Stimulated activated CD8-positive, alpha-beta memory T cell treated with anti-CD3 and anti-CD28 coated beads, Interleukin-15, amount 100 ng/mL, for 4 hours (primary cell): ENCODE measurements at places on chromosomes 2 and 18.

GRCh38 chr2:161161074-161161706 is 962 bp downstream of the TANK start:
- no peak for DNase-seq

GRCh38 chr2:145383961-145384360 is 864.0 kb upstream of the ZEB2 start:
- no peak for DNase-seq

DNA sequence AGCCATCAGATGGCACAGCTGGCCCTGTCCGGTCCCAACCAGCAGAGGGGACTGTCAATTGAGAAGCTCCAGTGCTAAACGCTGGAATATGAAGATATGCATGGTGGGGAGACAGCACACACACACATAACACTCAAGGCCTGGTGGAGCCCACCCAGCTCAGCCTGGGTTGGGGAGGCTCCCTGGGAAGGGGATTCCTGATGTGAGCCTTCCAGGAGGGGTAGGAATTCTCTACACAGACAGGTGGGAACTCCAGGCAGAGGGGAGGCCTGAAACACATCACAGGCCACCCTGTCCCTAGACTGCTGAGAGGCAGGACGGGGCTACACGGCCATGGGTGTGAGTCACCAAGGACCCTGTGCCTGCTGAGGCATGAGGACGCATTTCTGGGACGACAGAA is 49.4 kb upstream of the SH3RF3 start:
- no peak for DNase-seq

DNA sequence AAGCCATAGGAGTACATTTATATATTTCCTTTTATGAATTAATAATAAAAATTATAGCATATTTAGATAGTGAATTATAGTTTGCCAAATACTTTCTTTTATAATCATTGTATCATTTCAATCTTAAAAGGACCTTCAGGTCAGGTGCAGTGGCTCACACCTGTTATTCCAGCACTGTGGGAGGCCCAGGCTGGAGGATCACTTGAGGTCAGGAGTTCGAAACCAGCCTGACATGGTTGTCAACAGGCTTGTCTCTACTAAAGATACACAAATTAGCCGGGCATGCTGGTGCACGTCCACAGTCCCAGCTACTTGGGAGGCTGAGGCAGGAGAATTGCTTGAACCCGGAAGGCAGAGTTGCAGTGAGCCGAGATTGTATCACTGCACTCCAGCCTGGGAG is 19.7 kb downstream of the APOB start:
- DNase-seq = no peak
